ENCODE measurements at places on chromosomes 3 and 15.

GRCh38 chr3:181265750-181266333, 276.3 kb upstream of the DNAJC19 start:
- DNase-seq: no peak

- DNase-seq: no peak
Observed at GRCh38 chr15:56222302-56222701, 21.4 kb downstream of the RFX7 start.

GRCh38 chr3:74633021-74633420, 18.6 kb upstream of the CNTN3 start:
- no peak for DNase-seq

GRCh38 chr3:117651246-117651645, 941.7 kb downstream of the TUSC7 start:
- no peak for DNase-seq
